ENCODE measurements at places on chromosomes 7 and 10.

- no peak for DNase-seq
Measured at GRCh38 chr7:116834815-116835504, 27.4 kb upstream of the CAPZA2 start.

GRCh38 chr7:100152404-100152803 is 3.7 kb downstream of the LAMTOR4 start:
- no peak for DNase-seq

DNA sequence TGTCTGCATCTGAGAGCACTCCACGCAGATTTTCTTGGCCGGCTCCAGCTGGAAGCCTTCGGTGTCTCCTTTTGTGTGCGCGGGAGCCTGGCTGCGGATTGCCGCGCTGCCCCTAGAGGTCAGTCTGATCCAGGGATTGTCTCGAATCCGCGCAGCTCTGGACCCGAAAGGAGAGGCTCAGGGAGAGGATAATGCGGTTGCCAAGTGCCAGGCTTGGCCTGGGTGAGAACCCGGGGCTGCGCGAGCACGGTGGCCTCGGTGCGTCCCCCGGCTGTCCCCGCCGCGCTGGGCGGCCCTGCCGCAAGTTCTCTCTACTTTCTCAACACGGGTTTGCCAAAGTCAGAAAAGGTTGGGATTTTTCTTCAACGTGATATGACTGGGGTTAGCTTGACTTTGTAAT is 140.9 kb downstream of the ADCYAP1R1 start:
- DNase-seq, result no peak

DNA sequence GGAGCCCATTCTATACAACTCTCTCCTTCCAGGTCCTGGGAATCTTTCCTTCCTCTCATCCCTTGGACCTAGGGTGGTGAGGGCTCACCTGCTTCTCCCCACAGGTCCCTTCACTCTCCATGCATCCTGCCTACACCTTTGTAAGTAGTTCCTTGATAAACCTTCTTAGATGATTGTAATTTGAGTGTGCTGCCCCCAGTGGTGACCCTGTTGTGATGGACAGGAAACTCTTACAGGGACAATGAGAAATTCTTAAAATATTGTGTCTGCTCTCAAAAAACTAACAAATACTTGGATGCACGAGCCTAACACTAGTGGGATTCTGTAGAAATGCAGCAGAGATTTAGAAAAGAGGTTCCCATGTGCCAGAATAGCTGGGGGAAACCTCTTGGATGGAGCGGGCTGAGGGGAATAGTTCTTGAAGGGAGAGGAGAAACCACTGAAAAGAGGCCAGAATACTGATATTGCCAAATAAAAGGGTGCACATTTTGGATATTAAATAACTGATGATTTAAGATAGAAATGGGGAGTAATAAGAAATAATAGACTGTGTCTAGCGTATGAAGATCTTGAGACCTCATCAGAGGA is 6.7 kb upstream of the PAXIP1 start:
- no peak for DNase-seq

DNA sequence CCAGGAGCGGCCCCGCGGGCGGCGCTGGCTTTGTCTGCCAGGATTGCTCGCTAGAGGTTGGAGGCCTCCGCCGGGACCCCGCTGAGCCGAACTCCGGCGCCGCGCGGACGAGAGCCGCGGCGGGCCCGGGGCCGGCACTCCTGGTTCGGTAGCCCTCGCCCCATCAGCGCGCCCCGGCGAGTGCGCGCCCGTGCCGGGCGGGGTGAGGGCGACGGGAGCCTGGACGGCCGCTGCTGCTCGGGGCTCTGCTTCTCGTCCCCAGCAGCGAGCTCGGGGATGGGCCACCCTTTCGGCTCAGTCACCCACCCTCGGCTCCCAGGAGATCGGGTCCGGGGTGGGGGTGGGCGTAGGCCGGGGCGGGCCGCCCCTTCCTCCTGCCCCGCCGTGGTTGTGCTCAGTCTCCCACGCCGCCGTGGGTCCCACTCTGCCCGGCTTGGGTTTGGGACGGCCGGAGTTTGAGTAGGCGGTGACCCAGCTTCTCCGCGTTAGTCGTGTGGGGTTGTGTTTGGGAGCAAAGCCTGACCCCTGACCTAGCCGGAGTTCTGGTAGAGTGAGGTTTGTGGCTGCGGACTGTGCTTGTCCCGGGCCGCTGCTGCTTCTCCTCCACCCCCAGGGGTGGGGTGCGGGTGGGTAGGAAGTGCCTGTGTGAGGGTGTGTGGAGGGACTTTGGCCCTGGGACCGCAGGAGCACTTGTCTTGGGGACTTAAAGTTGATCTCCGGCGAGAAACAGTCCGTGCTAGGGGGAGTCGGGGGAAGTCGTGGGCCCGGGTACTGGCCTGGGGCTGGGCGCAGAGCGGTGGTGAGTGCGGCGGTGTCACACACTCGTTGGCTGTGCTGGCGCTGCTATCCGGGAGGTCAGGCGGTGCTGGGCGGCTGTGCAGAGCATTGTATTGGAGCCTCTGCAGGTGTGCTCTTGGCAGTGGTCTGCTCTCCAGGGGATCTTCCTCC is 677 bp downstream of the TSPAN14 start:
- no peak for DNase-seq

DNA sequence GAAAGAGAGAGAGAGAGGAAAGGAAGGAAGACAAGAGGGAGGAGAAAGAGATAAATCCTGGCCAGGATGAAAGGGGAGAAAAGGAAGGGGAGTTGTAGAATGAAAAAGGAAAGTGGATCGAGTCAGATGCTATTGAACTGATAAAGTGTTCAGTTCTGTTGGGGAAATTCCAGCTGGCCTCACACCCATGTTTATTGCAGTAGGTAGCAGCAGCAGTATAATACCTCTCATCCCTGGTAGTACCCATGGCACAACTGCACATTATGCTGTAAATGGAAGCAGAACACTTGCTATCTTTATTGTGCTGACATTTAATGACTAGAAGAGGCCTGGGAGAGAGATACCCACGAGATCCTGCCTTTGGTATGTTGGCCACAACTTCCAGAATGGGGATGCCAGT is 178.1 kb downstream of the EVX1 start:
- DNase-seq, result no peak

- DNase-seq, result no peak
Measured at GRCh38 chr10:13686331-13686752, 99.6 kb downstream of the PRPF18 start.

- DNase-seq, result no peak
Measured at GRCh38 chr7:159004411-159004810, 140.3 kb downstream of the VIPR2 start.
